ENCODE measurements at places on chromosomes 5 and 9.
A peak's percentile ranks its signal among the peaks of the same experiment; 100 is the strongest.

GRCh38 chr5:140391312-140391711, 10.3 kb upstream of the ANKHD1 start:
- no peak for DNase-seq

- no peak for DNase-seq
Observed at GRCh38 chr9:111898331-111899096, 1.9 kb downstream of the UGCG start.

DNA sequence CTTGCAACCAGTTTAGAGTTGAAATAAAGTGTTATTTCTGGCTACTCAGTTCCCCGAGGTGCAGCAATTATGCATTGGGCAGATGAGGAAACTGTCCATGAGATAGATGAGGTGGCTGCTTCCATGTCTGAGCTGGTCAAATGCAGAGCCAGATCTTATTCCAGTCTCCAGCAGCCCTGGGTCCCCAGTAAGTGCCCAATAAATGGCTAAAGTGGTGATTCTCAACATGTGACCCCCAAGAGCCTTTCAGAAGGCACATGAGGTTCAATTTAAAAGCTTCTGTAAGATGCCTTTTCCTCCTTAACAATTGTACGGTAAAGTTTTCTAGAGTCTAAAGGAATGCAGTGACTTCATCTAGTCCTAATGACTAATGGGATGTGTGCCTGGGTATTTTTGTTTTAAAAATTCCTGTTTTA, 17.5 kb downstream of the ATOX1 start:
- DNase-seq = peak; percentile 74

- no peak for DNase-seq
Observed at GRCh38 chr5:103668281-103668680, 105.7 kb upstream of the NUDT12 start.

- no peak for DNase-seq
Observed at GRCh38 chr9:83433846-83434245, 104.4 kb downstream of the FRMD3 start.

DNA sequence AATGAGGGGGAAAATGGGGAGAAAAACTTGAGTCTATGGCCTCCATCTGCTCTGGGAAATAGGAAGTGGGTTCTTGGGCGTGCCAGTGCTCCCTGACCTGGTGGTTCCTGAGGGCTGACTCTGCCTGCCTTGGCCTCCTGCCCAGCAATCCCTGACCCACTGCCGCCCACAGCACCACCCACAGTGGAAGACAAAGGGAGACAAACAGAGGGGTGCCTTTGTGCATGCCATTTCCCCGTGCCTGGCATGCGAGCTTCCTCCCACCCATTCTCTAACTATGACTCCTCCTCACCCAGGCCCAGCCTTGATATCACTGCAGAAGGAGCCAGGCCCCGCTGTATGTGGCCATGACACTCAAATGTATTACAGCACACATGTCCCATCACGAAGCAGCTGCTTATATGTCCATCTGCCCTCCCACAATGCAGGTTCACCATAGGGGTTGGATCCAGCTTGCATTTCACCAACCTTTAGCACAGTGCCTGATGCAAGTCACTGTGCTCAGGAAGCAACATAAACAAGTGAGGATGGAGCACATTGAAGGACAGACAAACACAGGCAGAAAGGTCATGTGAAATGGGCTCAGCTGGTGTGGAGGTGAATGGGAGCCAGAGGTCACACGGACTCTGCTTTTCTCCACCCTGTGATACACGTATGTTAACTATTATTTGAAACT, 84.4 kb downstream of the ADRB2 start:
- peak; percentile 88 for DNase-seq

- DNase-seq = no peak
Observed at GRCh38 chr5:174402222-174402812, 322.1 kb upstream of the MSX2 start.

DNA sequence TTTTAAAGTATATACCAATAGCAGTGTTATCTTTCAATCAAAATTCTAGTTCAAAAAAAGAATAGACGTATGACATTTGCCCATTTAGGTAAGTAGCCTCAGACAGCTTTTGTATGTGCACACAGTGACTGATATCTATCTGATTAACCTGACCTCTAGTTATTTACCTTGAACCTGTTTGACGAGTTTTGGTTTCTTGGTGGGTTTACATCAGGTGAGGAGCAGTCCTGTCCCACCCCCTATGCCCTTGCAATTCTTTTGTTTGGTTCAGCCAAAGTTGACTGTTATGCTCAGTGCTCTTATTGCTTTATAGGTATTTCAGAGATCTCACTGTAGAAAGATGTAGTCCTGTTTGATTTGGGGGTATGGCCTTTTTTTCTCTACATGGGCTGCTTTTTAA, 147.2 kb downstream of the ISOC1 start:
- DNase-seq = no peak

GRCh38 chr9:94945197-94946144, 219.0 kb downstream of the AOPEP start:
- DNase-seq = peak; percentile 59

GRCh38 chr9:133792721-133793470, 54.7 kb upstream of the SARDH start:
- DNase-seq = no peak

GRCh38 chr9:13832446-13832845, 481.5 kb downstream of the NFIB start:
- no peak for DNase-seq

GRCh38 chr9:114558027-114558675, 29.4 kb upstream of the ATP6V1G1 start:
- no peak for DNase-seq

- DNase-seq = no peak
Observed at GRCh38 chr5:172642926-172643871, 2.1 kb downstream of the NEURL1B start.

All from HS-5 (cell line).